ENCODE measurements at places on chromosomes 5 and 9. TPM values are rescaled to one million over a fixed set of nuclear protein-coding genes. Genes with fewer than 3 reads are reported as not detected.

GRCh38 chr9:92439921-92440750 is 15.9 kb upstream of the OMD start:
- peak; percentile 73 for DNase-seq

Gene DAB2IP
- 60.8 TPM for total RNA-seq

GRCh38 chr9:126363847-126364671 is 37.4 kb downstream of the MVB12B start:
- peak; percentile 86 for DNase-seq

DNA sequence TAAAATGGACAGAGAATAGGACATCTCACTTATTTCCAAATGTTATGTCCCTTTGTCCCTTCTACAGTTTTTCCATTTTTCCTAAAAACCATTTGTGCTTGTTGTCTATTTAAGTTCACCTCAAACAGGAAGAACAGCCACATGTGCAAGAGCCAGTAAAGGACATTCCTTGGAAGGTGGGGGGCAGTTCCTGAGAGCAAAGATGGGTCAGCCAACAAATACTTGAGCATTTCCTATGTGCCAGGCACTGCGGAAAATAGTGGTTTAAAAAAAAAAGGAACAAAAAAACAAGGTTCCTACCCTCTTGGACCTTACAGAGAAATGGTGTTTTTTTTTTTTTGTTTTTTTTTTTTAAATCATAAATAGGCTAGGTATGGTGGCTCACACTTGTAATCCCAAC is 26.8 kb downstream of the ANP32B start:
- DNase-seq, result no peak

GRCh38 chr5:35820735-35821134 is 36.0 kb upstream of the IL7R start:
- DNase-seq, result no peak

GRCh38 chr9:111110805-111111204 is 72.5 kb upstream of the LPAR1 start:
- no peak for DNase-seq

DNA sequence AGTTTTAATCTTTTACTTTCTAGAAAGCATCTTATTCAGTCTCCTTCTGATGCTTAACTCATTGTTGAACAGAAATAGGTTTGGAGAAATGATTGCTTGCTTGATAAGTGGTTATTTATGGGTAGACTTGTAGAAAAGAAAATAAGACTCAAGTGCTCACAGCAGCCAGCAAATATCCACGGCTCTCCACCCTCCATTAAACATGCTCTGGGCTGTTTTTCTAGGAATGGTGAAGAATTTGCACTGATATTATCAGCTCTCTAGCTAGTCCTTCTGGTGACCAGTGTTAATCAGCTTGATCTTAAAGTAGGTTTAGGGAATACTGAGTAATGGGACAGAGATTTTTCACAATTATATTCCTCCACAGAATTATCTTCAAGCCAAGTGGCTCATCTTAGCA is 60.6 kb downstream of the SLC1A3 start:
- DNase-seq, result no peak

GRCh38 chr9:88387036-88387551 is 1.1 kb upstream of the SPIN1 start:
- no peak for DNase-seq

DNA sequence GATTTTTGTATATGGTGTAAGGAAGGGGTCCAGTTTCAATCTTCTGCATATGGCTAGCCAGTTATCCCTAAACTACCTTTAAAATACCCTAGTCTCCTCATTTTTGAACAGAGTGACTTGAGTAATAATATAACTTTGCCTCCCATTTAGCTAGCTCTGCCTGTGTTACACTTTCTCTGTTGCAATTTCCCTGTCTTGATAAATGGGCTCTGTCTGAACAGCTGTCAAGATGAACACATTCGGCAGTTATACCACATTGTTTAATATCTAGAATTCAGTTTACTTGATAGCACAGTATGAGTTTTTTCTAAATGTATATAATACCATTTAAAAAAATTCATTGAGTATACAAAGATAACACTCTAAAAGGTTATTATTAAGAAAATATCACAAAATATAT is 562.9 kb upstream of the FTMT start:
- no peak for DNase-seq

Gene NUTM2F
- not detected for total RNA-seq

DNA sequence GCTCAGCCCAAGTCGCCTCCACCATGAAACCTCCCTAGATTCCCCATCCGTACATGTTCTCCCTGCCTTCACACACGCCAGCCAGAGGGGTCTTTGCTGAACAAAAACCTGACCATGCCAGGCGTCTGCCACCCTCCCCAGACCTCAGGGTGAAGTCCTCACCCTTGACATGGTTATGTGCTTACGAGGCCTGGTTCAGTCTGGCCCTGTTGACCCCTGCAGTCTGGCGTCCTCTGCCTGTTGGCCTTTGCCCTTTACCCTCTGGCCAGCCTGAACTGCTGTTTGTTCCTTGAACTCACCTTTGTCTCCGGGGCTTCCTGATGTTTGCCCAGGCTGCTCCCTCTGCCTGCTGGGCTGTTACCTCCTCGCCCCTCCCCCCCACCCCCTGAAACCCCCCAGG is 29.8 kb downstream of the NCS1 start:
- no peak for DNase-seq

Gene NANS
- 56.6 TPM for total RNA-seq

GRCh38 chr9:127923771-127924170 is 6.8 kb downstream of the PIP5KL1 start:
- peak; percentile 99 for DNase-seq

DNA sequence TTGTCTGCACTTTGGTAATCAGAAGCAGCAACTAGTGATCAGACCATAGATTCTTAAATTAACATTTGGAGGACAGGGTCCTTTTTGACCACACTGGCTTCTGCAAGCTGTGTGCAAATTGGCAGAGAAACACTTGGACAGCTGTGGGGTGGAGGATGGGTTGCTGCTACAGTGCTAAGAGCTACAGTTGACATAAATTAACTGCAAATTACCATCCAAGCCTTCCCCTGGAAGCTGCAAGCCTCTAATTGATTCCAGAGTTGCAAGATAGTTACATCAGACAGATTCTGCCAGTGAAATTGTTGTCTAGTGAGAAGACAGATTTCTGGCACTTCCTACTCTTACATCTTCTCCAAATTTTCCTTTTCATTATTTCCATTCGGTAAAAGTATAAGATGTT is 517.7 kb downstream of the DIRAS2 start:
- DNase-seq, result no peak

DNA sequence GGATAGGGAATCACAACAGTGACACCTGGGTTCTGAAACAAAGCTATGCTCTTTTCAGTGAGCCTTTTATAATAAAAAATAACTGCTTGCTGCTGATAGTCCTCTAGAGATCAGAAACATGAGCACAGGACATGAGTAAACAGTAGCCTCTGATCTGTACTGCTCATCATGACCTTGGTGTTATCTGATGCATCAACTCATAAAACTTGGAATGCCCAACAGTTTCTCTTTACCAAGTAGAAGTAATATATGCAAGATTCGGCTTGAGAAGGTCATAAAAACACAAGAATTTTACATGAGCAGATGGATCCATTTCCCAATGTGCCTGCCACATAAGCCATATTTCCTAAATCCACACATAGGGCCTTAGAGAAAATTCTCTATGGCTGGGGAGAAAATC is 318.3 kb upstream of the GRAMD2B start:
- no peak for DNase-seq

DNA sequence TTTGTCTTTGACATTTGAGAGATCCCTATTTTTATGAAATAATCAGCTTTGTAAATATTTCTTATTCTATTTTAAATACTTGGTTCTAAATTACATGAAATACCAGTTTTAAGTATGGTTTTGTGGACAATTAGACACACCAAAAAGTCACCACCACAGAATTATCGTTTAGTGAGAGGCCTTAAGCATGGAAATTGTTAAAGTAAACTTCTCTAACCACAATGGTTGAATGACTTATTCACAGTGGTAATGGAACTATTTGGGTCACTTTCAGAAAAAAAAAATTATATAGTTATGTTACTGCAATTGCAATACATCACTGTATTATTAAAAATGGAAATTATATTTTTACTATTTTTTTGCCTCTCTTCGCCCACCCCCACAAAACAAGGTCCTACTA is 1252.5 kb downstream of the EFNA5 start:
- DNase-seq, result peak; percentile 91

Gene FABP6
- not detected for total RNA-seq

Gene KCNV2
- not detected for total RNA-seq

Gene GLDC
- 0.72 TPM for total RNA-seq

- peak; percentile 26 for DNase-seq
These were observed 141.7 kb downstream of the PCSK5 start for GRCh38 chr9:76032038-76032796.

Gene SLC25A25
- total RNA-seq, result 13.4 TPM

GRCh38 chr9:18730241-18730640 is 256.3 kb downstream of the ADAMTSL1 start:
- DNase-seq, result no peak

DNA sequence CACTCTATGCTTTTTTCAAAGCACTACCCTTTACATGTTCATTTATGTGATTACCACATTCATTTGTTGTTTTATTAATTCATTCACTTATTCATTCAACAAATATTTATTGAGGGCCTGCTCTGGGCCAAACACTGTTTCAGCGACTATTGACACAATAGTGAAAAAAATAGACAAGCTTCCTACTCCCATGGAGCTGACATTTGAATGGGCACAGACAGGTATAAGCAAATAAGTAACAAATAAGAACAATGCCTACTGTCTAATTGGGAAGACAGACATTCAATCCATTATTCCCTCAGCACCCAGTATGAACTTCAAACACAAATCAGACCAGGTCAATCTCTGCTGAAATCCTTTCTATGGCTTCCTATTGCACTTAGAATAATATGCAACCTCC is 156.9 kb upstream of the NR3C1 start:
- DNase-seq, result no peak

Gene PCDHGA6
- total RNA-seq, result 5.1 TPM

DNA sequence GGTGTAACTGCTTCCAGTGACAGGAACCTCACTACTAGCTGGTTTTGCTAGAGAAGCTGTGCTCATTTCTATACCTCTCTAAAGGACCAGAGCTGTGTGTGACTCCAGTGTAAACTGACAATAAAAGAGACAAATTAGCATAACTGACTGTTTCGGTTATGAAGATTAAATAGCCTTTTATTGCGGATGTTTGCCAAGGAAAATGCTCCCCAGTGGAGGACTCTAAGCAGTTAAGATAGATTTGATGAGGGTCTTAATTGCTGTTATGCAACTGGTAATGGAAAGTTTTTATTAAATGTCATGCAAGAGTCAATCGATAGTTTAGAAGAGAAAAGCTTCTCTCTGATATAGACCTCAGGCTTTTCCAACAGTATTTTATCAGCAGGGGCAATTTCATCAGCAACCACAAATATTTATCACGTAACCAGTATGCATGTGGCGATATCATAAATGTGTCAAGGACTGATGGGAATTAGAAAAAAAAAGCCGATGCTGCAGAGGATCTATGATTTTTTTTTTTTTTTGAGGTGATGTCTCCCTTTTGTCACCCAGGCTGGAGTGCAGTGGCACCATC is 275.2 kb upstream of the DMAC1 start:
- no peak for DNase-seq

GRCh38 chr5:79588696-79589095 is 23.5 kb upstream of the TENT2 start:
- no peak for DNase-seq

Gene FLT4
- not detected for total RNA-seq

GRCh38 chr5:103889500-103890209 is 327.1 kb upstream of the NUDT12 start:
- DNase-seq, result no peak

GRCh38 chr5:72649449-72649848 is 142.2 kb upstream of the ZNF366 start:
- DNase-seq, result peak; percentile 76

Gene FAM200C
- total RNA-seq, result 5.6 TPM

Gene SLC23A1
- total RNA-seq, result not detected

DNA sequence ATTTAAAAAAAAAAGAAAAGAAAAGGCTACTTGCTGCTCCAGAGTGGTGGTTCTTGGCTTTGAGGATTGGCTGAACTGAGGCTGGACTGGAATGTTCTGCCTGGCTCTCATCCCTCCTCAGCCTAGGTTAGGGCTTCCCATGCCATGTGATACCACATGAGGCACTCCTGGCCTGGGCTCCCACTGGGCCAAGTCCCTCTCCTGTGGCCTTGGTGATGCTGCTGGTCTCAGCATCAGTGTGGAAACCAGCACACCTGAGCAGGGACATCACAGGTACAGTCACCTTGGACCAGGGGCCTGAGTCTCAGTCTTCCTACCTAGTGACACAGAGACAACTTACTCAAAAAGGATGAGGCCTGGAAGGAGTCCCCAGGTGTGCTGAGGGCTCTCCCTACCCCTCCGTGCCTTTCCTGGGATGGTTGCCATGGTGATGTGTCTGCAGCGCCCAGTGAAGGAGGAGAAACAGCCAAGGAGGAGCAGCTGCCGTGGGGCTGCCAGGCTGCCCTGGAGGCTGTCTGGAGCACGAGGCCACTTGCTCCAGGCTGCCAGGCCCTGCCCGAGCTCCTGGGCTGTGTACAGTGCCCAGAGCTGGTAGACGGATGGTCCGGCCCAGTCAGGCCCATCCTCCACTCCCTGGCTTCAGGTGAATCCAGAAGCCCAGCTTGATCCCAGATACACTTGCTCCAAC is 71.0 kb downstream of the WNK2 start:
- DNase-seq, result peak; percentile 81

- no peak for DNase-seq
These were observed 47.0 kb upstream of the CLK4 start for GRCh38 chr5:178673801-178674295.

- DNase-seq, result no peak
These were observed 3.2 kb upstream of the SET start for GRCh38 chr9:128685636-128686489.

DNA sequence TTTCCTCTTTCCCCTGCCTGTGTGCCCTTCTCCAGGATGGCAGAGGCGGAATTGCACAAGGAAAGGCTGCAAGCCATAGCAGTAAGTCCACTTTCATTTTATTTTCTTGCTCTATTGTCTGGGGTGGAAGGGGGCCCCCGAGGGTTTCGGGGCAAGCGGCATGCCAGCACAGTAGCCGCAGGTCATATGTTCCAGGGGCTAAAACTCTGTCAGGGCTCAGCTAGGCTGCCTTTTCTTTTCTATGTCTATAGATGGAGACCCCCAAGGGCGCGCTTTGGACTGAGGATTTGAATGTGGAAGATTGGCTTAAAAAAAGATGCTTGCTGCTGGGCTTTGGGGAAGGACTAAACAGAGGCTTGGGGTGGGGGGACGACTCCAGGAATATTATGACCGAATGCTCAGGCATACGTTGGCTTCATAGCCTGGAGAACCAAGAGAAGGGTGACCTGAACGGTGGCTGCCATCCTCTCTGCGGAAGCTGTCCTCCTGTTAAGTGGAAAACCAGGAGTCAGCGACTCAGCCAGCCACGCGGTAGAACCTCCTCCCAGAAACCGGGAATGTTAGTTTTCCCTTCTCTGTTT is 545 bp downstream of the PALM2AKAP2 start:
- DNase-seq, result peak; percentile 87

Gene PITX1
- 8.3 TPM for total RNA-seq

DNA sequence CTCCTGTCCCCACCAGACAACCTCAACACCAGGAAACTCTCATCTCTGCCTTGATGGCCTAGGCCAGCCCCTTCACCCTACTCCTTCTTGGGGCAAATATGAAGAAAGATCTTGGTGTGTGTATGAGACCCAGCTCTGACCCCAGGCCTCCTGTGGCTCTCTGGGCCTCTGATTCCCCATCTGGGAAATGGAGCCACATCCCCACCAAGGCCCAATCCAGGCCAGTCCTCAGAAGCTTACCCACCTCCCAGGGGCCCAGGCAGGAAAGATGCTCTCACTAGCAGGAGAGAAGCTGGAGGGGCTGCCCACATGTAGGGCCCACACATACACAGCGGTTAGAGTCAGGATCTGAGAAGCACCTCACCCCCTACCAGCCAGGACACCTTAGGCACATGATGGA is 38.9 kb downstream of the BICD2 start:
- DNase-seq, result no peak

GRCh38 chr9:14240537-14240936 is 73.4 kb downstream of the NFIB start:
- DNase-seq, result no peak

All from osteoblast (primary cell).